NCI-H2029 (cell line): ENCODE measurements at places on chromosomes 11 and 22.

GRCh38 chr11:35142481-35143075 lies 3.6 kb downstream of the CD44 start:
- DNase-seq, result no peak

DNA sequence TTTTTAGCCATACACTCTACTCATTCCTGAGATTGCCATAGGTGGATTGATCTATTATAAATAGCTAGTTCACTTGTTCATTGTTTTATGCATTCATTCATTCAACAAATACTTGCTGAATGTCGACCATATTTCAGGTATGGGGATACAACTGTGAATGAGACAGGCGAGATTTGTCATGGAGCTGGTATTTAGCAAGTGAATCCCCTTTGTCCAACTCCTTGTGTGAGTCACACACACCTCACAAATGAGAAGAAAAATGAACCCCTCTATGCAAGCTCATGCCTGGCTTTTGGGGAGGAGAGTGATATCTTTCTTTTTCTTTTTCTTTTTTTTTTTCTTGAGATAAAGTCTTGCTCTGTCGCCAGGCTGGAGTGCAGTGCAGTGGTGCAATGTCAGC lies 1.8 kb upstream of the AMPD3 start:
- DNase-seq, result no peak

- no peak for DNase-seq
Measured at GRCh38 chr11:17257196-17257595, 19.3 kb upstream of the NUCB2 start.

GRCh38 chr11:82999232-82999631 lies 72.5 kb downstream of the RAB30 start:
- DNase-seq, result no peak

GRCh38 chr22:17540481-17540880 lies 22.8 kb upstream of the SLC25A18 start:
- DNase-seq, result no peak

- no peak for DNase-seq
Measured at GRCh38 chr11:116257883-116258282, 514.9 kb downstream of the BUD13 start.

- DNase-seq, result no peak
Measured at GRCh38 chr11:16874275-16874975, 136.0 kb downstream of the C11orf58 start.

DNA sequence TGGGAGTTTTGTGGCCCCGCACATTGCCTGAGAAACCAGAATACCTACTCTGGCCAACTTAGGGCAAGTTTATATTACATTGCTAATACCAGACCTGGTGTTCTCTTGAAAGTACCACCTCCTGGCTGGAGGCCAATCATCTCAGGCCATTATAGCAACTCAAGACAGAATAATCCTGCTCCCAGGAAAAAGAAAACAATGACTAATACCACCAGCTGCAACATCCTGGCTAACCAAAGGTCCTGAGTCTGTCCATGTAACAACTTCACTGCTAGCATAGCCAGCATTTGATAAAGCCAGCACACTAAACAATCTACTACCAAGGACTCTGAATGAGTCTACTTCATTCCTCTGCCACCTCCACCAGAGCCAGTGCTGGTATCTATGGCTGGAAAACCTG lies 1298.7 kb upstream of the CNTN5 start:
- DNase-seq, result no peak
